ENCODE measurements at places on chromosomes 7 and 10. TPM values are rescaled to one million over a fixed set of nuclear protein-coding genes. Genes with fewer than 3 reads are reported as not detected.

DNA sequence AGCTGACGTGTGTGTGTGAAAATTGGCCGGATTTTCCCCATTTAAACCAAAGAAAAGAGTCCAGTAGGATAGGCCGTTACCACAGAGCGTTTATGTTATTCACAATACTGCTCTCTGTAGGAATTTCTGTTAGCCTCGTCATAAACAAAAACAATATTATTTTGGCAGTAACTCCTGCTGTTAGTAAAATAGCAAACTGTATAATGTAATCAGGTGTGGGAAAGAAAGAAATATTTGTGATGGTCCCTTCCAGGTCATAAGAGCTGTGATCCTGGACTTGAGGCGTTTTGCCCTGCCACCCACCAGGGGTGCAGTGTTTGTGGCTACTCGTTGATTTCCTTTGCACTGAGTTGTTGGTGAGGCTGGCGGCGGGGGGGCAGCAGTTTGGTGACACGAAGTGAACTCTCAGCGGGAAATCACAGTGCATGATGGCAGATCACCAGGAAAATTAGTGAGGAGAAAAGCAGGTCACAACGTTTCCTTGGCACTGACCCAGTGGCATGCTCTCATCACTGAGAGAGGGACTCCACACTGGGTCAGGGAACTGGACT lies 2.8 kb downstream of the EEPD1 start:
- peak; percentile 62 for DNase-seq

- no peak for DNase-seq
Observed at GRCh38 chr7:137734221-137734620, 112.6 kb downstream of the DGKI start.

Gene LIPM
- not detected for total RNA-seq

DNA sequence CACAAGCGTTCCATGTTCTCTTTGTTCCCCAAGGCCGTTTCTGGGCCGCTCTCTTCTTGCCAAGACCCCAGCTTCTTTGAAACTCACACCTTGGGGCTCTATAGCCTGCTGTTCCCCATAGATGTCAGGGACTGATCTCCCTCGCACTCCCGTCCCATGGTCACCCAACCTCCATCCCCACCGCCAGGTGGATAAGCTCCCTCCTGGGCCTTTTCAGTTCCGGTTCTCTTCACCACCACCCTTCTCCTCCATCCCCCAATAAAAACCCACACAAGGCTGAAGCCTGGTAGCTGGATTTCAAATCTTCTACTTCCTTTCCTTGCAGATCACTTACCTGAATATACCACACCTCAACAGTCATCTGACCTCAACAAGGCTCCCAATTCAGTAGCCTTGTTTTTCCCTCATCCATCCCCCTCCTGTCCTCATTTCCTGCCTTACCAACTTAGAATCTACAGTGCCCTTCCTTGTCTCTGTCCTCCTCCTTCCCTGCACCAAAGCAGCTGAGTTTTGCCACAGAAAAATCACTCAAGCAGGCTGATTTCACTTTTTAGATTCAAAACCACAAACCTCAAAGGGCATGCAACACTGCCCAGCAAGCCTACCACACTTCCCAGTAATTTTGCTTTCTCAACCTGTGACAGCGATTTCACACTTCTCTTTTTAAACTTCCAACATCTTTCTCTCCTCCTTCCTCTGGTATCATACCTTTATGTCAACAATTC lies 7.7 kb downstream of the SLC37A3 start:
- no peak for DNase-seq

GRCh38 chr7:134443396-134444070 lies 15.4 kb downstream of the AKR1B1 start:
- no peak for DNase-seq

Gene NPY4R
- total RNA-seq: not detected

GRCh38 chr7:7718492-7718891 lies at the start of gene RPA3:
RPA3 (minus strand) TSS chr7:7718607; CDS start chr7:7640418, 78,189 bp downstream.
- DNase-seq: no peak

GRCh38 chr7:30136117-30136731 lies 1.4 kb downstream of the MTURN start:
- DNase-seq: no peak

DNA sequence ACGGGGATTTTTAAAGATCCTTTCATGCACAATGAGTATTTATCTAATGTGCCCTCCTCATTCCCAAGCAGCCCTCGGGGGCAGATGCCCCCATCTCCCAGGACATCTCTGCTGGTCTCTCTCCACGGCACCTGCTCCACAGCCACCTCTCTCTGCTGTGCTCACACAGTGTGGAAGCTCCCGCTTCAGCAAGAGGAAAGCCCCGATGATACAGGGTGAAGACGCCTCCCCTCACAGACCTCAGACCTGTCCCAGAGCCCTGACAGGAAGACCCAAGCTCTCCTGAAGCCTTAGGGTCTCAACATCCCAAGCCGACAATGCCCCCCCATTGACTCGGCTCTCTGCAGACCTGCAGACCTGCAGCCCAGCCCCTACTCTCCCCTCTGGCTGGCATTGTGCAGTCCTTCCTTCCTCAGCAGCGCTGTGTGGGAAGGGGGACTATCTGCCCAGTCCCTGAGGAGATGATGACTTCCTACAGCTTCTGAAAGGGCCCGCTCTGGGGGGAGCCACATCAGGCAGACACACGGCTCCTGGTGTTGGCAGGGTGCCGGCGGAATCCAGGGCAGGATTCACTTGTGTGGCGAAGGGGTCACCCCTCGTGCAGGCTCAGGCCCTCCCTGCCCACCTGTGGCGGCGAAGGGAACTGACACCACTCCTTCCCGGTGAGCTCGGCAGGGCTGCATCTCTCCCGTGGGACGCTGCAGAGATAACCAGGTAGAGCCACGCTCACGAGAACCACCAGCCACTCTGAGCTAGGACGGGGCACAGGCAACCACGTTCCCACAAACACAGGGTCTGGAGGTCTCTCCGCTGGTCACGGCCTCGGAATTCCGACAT lies 61.8 kb downstream of the PTPRN2 start:
- DNase-seq: no peak

Gene NEUROG3
- total RNA-seq: not detected

Gene TAS2R39
- total RNA-seq: not detected

Gene MKI67
- total RNA-seq: 15.0 TPM

DNA sequence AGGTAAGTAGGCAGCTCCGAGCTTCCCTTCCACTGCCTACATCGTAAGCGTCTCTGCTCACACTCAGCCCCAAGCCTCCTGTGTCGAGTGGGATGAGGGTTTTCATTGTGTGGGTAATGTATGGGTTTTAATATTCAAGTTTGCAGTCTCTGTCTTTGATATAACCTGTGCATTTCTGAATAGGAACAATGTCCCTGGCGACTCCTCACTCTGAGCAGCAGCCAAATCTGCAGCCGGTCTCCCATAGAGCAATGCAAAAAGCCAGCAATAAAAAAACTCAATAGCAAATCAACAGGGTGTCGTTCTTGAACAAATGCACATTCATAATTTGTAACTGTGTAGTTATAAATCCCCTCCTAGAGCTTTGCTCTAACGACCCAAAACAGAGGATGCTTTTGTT lies 33.4 kb downstream of the PPP1R17 start:
- DNase-seq: no peak

DNA sequence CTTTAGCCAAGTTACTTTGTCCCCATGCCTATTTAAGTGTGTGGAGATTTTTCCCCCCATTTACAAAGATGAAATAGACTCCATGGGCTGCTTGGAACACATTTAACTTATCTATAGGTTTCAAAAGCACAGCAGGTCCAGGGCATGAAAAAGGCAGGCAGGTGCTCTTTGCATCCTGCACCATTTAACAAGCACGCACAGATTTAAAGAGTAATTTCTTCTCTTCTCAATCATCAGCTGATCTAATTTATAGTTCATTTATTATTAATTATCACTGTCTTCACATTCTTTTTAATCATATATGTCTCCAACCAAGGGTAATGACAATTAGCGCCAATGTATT lies 156.8 kb downstream of the CACNA2D1 start:
- DNase-seq: no peak

Gene FFAR4
- 0.16 TPM for total RNA-seq

DNA sequence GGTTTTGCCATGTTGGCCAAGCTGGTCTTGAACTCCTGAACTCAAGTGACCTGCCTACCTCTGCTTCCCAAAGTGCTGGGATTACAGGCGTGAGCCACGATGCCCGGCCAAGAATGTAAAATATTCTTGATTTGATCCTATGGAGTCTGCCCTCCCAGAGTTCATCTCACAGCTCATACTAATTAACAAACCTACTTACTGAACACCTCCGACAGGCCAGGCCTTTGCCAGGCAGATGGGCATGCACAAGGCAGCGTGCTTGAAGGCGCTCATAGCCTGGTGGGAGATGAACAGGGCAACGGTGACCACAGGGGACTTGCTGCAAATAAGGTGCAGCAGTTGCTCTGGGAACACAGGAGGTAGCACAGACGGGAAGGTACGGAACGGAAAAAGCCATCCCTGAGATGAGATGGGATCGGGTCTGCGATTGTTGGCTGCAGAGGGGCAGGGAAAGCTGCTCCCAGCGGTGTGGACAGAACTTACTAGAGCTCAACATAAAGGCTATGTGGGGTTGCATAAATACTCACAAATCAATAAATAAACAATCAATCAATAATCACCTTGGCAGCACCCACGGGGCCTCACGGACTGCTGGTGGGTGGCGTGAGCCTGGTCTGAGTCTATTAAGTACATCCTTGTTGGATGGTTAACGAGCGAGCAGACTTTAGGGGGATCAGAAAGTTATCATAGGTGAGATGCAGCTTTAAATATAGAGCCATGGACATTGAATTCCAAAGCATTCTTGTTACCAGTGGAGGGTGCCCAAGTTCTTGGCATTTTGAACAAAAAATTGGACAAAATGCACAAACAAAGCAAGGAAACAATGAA lies 4.7 kb downstream of the ACBD7 start:
- DNase-seq: no peak

Gene ACADSB
- 5.7 TPM for total RNA-seq

DNA sequence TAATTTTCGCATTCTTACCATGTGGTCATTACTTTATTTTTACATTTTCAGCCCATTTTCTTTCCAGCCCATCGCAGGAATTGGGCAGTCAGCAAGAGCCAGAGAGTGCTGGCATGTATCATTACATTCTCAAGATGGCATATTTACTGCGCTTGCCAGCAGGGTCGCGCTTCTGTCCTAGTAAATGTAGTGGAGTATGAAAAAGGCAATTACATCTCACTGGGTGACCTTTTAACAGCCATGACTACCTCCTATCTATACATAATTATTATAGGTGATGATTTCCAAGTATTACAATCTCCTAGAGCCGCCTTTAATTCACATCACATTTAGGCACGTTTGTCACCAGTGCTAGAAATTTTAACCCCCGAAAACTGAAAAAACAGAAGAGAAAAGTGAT lies 433.7 kb upstream of the MGMT start:
- DNase-seq: no peak

Gene PHKG1
- 5.5 TPM for total RNA-seq

Gene MYL7
- total RNA-seq: not detected

Gene WNT2
- total RNA-seq: not detected

DNA sequence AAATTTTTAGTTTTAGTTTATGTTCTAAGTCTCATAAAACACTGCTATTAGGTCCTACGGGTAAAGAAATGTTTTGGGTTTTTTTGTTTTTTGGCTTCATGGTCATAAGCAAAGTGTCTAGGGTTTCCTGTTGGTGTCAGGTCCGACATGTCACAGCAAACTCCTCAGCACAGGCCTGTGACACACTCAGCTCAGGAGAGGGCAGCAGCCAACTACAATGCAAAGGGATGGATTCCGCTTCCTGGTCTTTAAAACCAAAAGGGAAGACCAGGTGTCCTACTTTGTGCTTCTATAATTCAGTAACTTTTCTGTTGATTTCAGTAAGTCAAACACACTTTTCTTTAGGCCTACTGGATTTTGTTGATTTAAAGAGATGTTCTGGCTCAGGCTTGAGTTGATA lies 83.8 kb upstream of the MACROH2A2 start:
- DNase-seq: no peak

- DNase-seq: no peak
Observed at GRCh38 chr10:128440513-128441160, 314.4 kb upstream of the MKI67 start.

DNA sequence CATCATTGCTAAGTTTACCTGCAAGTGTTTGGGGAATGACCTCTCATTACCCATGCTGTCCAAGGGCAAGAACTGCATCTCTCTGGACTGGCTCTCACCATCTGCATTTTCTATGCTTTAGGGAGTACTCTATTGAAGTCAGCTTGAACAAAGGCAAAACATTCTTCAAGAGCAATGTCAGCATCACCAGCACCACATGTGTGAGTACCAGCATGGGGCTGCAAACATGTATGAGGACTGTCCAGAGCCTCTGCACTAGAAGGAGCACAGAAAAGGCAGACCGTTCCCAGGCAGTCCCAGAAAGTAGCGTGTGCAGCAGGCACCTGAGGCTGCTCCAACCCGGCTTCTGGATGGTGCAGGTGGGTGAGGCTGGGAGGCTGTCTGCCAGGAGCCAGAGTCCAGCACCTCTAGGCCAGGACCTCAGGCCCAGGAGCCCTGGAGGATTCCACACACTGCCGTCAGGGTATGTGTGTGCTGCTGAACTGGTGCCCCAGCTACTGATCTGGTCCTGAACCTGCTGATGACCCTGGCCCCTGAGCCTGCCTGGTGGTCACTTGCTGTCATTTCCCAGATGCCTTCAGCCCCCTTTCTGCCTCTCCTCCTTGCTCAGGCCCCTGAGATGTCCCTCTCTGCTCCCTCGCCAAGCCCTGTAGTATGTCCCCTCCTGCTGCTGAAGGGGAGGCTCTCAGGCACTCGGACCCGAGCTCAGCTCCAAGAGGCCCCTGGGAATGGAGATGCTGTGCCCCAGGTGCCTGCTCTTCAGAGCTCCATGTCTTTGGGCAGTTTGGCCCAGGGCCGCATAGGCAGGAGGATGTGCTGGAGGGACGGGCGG lies 20.7 kb downstream of the ANTXRL start:
- no peak for DNase-seq

- no peak for DNase-seq
Observed at GRCh38 chr10:34728361-34728760, 86.7 kb downstream of the PARD3 start.

DNA sequence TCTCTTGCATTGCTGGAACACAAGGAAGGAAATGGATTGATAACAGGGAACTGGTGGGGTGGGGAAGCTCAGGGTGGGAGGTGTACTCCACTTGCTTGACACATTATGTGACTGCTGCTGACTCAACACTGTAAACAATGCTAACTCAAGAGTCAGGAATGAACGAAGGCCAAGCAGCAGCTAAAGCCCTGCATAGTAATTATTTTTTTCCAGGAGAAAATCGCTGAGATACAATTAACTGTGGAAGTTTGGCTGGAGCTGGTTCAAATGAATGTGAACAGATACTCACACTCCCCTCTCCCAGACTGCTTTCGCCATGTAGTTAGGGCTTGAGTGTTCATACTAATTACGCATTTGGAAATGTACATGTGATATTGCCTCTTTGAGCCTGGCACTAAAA lies 170.9 kb upstream of the AOAH start:
- peak; percentile 18 for DNase-seq

Data from MG63 (cell line).